ENCODE measurements at places on chromosomes 6 and 20.

- no peak for DNase-seq
Measured at GRCh38 chr6:113392551-113393055, 464.5 kb upstream of the MARCKS start.

DNA sequence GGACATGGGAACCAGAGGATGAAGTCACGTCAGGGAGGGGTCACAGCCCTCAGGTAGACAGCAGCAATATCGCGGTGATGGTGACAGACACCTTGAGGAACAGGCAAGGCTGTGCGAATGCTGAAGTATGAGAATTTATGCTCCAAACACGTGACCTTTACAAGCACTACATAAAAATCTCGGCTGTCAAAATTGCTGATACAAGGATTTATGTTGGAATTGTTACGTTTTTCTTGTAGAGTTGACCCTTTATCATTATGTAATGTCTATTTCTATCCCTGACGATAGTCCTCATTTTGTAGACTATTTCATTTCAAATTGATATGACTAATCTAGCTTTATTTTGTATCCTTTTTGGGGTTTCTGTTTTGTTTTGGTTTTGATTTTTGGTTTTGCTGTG, 311.1 kb downstream of the C6orf118 start:
- no peak for DNase-seq

- no peak for DNase-seq
Measured at GRCh38 chr20:47545499-47545898, 43.8 kb downstream of the NCOA3 start.

- DNase-seq: no peak
Measured at GRCh38 chr20:2114990-2115681, 13.5 kb downstream of the STK35 start.

- no peak for DNase-seq
Measured at GRCh38 chr6:146593986-146594385, 4.8 kb upstream of the ADGB start.

GRCh38 chr20:47506335-47506734, 4.6 kb downstream of the NCOA3 start:
- no peak for DNase-seq

DNA sequence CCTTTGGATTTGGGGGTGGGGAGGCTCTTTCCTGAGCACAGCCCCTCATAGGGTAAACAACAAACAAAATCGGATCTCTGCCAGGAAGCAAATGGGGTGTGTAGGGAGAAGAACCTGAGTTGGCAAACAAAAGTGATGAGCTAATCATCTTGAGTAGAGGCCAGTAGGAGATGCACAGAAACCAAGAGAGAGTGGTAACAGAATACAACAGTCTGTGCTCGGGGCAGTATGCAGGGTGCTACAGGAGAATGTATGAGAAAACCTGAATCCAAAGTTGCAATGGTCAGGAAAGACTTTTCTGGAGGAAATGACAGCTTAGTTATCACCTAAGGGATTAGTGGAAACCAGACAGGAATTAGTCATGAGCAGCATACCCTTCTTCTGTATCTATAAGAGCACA, 177.8 kb downstream of the CDKAL1 start:
- DNase-seq: no peak
